ENCODE measurements at places on chromosomes 1 and 21.

DNA sequence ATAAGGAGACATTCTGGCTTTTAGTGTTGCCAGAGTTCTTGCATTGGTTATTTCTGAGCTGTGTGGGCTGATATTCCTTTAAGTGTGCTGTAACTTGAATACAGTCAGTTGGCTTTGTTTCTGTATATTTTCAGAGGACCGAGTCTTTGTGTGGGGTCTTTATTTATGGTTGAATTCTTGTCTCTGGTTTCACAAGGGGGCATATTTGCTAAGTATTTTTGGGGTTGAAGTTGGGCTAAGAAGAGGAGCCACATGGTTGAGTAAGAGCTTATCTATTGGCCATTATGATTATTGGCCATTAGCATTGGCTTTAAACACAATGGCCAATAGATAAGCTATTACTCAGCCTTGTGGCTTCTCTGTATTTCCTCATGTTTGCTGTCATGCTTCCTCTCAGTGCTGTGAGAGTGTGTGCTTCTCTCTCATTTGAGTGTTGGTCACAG is 26.3 kb upstream of the PTGFR start:
- DNase-seq, result no peak

GRCh38 chr21:44012474-44013379 is 618 bp downstream of the TRAPPC10 start:
- DNase-seq, result no peak

DNA sequence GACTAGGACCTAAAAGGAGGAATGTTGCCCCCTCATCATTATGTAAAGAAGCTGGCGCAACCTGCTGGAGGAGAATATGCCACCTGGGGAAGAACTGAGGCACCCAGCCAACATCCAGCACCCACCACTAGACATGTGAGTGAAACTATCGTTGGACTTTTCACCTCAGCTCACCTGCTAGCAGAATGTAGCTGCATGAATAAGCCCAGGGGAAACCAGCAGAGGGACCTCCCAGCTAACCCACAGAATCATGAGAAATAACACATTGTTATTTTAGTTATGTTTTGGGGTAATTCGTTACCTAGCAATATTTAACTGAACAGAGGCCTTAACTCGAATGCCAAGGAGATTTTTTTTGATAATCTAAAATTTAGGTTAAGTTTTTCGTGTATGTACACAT is 542.5 kb upstream of the DAB1 start:
- DNase-seq, result no peak

GRCh38 chr1:97159342-97159741 is 437.8 kb downstream of the PTBP2 start:
- DNase-seq, result no peak

DNA sequence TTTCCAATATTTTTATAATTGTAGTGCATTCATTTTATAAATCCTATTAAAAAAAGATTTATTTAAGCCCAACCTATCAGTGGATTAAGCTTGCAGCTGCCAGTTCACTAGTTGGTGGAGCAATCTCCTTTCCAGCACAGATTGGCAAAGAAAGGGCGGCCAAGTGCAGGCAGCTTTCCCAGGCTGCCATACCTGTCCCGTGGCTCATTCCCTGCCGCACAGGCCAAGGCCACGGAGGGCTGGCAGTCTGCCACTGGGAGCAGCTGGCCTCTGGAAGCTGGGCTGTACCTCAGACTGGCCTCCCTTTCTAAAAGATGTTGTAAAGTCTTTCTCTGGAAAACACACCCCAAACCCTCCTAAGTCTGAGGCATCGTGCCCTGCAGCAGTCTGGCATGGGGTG is 74.2 kb downstream of the SIM2 start:
- DNase-seq, result no peak

GRCh38 chr1:63975481-63975880 is 201.7 kb downstream of the ROR1 start:
- DNase-seq, result no peak

DNA sequence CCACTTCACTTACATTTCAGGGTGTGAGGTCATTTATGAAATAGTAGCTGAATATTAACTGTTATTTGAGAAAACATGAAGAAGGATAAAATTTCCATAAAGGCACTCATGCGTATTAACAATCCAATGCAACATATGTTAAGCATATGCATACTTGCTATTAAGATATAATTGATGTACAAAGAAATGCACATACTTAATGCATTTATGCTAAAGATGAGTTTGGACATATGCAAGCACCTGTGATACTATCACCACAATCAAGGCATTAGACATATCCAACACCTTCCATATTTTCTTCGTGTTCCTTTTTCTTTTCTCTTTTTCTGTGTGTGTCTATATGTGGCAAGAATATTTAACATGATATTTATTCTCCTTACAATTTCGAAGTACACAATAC is 464.8 kb upstream of the BRINP3 start:
- DNase-seq, result no peak

GRCh38 chr1:100924212-100924611 is 28.3 kb downstream of the SLC30A7 start:
- DNase-seq, result no peak
